Renal pelvis (tissue), 12 donors: ENCODE measurements at places on chromosomes 7 and 10.

DNA sequence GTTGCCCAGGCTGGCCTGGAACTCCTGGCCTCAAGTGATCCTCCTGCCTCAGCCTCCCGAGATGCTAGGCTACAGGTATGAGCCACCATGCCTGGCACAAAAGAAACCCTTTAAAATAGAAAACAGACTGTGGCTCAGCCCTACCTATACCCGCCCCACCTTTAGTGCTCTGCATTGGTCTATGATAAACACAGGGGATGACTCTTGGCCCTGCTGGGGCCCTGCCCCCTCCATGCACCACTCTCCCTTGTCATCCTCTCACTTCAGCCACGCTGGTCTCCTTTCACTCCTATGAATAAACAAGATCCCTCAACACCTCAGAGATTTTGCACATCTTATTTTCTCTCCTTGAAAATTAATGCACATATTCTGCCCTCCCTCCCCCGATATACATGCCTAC, 251.4 kb upstream of the KLF14 start:
- DNase-seq = no peak

DNA sequence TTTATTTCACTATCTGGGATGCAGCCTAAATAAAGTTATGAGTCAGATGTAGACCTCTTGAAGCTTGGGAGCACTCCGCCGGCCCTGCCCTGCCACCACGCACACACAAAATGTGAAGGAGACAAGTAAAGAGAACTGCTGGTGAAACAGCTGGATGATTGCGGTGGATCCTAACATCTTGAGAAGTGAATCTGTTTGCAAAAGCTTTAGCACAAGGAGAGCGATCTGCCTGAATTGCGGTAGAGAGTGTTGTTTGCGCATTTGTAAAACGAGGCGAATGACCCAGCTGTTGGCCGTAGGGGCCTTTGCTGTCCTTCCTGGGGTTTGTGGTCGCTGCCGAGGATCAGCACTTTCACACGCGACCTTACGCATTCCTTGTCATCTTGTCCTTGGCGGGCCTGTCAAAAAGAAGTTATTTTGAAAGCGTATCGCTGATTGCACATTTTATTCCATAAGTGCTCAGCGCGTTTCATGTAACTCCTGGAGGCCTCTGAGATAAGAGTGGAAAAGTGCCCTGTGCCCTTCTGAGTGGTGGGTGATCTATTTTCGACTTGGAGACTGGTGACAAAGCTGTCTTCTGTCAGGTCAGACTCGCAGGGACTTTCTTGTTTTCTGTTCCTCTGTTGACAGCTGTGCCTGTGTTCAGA, 40.8 kb downstream of the RBM20 start:
- no peak for DNase-seq

DNA sequence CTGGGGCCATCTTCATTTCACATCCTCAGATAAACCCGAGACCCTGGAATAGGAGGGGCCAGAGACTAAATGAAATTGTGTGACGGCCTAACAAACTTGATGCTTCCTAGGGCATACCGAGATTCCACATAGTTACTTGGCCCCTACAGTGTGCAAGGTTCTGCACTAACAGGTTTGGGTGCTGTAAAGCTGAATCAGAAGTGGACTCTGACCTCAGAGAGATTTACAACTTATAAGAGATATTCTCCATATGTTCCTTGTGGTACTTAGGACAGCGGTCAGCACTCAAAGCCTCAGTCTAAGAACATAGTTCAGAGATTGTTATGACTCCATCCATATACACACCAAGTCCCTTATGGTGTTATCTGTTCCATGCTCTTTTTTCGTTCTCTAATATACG, 55.1 kb upstream of the FHIP2A start:
- DNase-seq = no peak

- DNase-seq = no peak
Measured at GRCh38 chr10:118383063-118383689, 41.1 kb upstream of the FAM204A start.

GRCh38 chr7:28596245-28596935, 184.1 kb downstream of the CREB5 start:
- no peak for DNase-seq

- no peak for DNase-seq
Measured at GRCh38 chr7:84924353-84924752, 262.5 kb downstream of the SEMA3D start.

- no peak for DNase-seq
Measured at GRCh38 chr7:44882899-44883298, 2.4 kb downstream of the PURB start.
